Fibroblast of skin of scalp (primary cell): ENCODE measurements at places on chromosomes 4 and X.

- DNase-seq, result no peak
These were observed 12.8 kb downstream of the SLC6A14 start for GRCh38 chrX:116449156-116449555.

GRCh38 chr4:115780835-115781234 is 667.4 kb upstream of the NDST4 start:
- DNase-seq, result no peak

DNA sequence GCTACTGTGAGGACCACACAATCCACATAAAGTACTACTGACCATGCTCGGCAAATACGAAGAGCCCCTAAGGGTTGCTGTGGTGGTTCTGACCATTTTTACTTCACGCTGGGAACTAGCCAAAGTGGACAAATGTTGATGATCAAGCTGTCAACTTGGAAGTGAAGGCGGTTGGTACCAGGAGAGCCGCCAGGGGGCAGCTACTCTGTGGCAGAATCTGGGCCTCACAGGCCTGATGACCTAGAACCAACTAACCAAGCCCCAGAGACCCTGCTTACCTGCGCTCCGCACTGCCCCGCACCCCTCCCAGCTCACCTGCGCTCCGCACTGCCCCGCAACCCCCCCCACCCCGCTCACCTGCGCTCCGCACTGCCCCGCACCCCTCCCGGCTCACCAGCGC is 5.6 kb downstream of the GAK start:
- DNase-seq, result no peak

GRCh38 chr4:53453385-53453784 is 75.9 kb downstream of the FIP1L1 start:
- DNase-seq, result no peak

GRCh38 chr4:53782458-53782845 is 191.2 kb upstream of the LNX1 start:
- no peak for DNase-seq

- DNase-seq, result no peak
These were observed 190.0 kb upstream of the EMCN start for GRCh38 chr4:100707786-100708185.

DNA sequence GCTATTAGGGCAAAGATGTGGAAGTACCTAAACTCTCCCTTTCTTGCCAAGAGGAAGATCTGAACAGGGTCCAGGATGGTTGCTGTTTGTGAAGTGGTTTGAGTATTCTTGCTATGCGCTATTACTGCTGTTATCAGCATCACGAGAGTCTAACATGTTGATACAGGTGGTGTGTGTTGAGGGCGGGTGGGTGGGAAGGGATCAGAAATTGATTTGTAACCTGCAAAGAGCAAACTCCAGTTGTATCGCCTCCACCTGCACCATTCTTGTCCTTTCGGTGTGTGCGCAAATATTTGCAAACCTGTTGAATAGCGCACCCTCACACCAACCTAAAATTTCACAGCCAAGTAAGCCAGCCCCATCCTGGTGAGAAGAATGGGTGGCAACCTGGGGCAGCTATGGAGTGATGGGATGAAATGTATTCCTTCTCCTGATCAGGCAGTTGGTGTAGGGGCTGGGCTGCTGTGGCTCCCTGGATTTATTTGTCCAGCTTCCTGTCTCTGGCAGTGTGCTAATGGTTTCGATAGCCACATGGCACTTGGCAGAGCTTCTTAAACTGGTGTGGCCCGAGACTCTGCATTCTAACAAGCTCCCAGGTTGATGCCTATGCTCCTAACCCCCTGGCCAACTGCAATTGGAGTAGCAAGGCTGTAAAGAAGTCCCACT is 102.6 kb upstream of the SCML1 start:
- no peak for DNase-seq

DNA sequence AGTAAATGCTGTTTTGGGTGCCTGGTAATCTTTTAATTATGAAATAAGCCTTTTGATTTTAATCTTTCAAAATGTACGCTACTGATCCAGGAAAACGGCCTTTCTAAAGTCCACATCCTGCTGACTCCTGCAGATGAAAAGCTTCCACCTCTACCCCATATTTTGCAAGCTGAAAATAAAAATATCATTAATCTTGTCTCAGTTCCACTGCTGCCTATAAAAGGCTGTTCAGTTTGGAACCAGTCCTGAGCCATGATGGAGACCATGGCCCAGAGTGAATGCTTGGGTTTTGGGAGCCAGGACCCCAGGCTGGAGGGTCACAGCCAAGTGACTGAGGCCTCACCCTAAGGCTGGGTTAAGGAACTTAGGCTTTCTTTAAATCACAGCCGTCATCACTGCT is 110.8 kb downstream of the AFF1 start:
- DNase-seq, result no peak

DNA sequence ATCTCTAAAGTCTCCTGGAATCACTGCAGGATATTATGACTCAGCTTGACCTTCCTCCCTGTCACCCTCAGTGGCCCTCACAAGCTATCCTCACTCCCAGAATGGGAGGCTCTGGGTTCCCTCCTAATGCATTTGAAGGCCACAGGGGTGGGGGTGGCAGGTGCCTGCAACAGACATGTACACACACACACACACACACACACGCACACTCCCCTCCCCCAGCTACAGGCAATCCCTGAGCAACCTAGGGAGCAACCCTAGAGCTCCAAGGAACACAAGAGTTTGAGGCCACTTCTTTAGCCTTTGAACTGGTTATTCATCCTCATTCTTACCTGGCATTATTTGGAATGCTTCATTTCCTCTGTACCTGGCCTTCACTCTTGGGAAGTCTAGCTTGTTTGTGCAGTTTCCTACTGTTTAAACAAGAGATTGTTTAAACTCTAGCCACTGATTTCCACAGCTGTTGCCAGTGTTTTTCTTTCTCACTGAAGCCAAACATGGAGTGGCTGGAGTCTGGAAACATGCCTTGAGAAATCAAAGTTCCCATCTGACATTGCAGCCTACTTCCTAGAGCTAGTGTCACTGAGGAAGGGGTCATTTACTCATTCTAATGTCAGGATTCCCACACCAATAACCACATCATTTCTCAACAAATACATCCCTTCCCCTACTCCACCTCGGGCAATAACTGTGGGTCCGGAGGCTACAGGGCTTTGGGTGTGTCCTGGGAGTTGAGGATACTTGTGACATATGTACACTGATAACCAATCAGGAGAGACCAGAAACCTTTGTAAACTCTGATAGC is 37.7 kb downstream of the MAOA start:
- DNase-seq, result no peak
